T-helper 2 cell treated with Interferon-gamma antibody and Interleukin-4, amounts not matched to agents 5 μg/mL and 100 μg/mL, for 36 hours (primary cell): ENCODE measurements at places on chromosomes 12 and 14.
A peak's percentile ranks its signal among the peaks of the same experiment; 100 is the strongest.

DNA sequence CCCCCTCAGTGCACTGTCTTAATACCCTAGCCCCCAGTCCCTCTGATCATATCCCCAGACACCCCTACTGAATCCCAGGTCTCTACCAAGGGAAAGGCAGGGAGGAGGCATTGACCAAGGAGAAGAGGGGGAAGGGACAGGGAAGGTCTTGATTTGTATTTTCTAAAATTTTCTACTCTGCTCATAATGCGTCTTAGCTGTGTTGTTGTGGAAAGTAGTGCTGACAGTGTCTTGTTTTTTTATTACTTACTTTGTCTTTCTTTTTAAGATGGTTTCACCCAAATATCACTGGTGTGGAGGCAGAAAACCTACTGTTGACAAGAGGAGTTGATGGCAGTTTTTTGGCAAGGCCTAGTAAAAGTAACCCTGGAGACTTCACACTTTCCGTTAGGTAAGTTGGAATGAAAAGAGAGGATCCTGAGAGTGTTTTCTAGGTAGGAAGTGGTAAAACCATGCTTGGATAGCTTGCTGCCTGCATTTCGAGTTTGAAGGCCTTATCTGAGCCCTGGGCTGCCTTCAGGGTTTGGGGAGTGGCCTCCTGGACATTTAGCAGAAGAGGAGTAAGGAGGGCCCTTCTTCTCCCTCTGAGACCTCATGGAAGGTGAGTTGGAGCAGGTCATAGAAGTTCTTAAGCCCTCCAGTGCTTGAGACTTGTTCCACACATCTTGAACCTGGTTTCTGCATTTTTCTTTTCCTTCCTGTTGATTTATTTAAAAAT is 27.4 kb downstream of the PTPN11 start:
- no peak for DNase-seq

- no peak for DNase-seq
These were observed 1.3 kb upstream of the LRTM2 start for GRCh38 chr12:1819050-1819449.

GRCh38 chr14:72573725-72574417 is 320.0 kb downstream of the DPF3 start:
- DNase-seq, result no peak

GRCh38 chr12:107859367-107859766 is 84.9 kb downstream of the ASCL4 start:
- no peak for DNase-seq

DNA sequence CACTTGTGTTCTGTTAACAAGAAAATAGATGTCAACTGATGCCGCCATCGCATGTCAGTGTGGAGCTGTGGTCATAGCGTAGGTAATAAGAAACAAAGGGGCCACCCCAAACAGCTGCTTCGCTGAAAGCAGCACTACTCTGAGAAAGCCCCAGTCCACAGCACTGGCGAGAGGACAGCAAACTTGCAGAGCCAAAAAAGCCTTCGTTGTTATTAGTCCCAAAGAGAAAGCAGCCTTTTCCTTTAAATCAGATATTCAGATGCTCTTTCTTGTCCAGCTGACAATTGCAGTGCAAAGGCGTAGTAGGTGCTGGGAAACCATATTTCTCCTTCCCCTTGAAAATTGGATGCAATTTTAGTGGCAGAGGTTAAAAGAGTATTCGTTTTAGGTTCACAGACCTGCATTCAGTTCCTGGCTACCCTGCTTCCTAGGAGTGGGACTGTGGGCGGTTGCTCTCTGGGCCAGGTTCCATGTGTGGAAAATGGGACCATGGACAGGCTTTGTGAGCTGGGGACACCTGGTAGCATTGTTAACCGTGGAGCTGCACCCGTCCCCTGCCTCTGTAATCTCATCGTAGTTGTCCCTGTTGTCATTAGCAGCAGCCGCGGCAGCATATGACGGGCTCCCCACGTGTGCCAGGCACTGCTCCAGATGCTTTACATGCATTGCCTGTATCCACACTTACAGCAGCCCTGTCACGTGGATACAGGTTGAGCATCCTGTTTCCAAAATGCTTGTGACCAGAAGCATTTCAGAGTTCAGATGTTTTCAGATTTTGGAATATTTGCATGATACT is 54.2 kb downstream of the ELK3 start:
- DNase-seq, result no peak

- DNase-seq, result no peak
These were observed 55.0 kb upstream of the BICD1 start for GRCh38 chr12:32051511-32052211.

DNA sequence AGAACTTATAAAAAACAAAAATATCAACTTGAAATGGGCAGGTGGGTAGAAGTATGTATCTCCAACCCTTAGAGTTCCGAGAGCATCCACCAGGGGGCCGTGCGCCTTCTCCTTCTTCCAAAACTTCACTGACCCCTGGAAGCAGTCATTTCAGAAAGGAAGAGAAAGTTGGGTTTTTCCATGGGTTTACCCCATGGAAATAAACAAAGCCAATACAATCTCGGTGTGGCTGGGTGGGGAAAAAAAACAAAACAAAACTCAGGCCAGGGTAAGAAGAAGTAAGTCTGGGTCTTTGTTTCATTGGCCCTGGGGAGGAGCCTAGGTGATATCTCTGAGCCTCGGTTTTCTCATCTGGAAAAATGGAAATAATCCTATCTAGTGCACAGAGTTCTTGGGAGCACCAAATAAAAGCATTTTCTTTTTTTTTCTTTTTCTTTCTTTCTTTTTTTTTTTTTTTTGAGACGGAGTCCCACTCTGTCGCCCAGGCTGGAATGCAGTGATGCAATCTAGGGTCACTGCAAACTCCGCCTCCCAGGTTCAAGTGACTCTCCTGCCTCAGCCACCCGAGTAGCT is 33.6 kb upstream of the HNF1A start:
- DNase-seq, result peak; percentile 56

DNA sequence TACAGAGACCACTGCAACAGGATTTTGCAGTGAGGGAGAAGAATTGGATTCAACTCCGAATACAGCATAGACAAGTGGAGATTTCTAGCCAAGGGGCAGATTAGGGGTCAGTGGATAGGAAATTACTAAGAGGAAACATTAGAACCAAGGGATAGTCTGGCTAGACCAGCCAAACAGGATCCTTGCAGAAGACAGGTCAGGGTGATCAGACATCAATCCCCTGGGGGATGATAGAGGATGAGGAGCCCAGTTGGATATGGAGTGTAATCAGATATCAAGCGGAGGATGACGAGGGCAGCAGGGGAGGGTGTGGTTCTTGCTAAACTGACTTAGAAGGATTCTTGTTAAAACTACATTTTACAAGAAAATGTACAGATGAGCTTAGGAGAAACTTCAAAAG is 424.4 kb downstream of the DAD1 start:
- no peak for DNase-seq

DNA sequence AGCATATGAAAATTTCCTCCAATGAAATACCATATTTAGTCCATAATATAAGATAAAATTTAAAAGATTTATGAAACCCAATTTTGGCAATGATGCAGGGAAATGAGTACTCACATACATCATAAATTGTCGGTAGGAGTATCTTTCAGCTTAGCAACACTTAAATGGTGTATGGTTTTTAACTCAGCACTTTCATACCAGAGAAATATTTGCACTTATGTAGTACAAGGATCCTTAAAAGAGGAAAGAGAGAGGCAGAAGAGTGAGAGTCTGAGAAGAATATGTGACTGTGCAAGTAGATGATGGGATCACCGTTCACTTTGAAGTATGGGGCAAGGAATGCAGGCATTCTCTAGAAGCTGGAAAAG is 379.3 kb upstream of the DCN start:
- DNase-seq, result no peak

GRCh38 chr12:81874166-81874565 is 115.0 kb upstream of the PPFIA2 start:
- no peak for DNase-seq

DNA sequence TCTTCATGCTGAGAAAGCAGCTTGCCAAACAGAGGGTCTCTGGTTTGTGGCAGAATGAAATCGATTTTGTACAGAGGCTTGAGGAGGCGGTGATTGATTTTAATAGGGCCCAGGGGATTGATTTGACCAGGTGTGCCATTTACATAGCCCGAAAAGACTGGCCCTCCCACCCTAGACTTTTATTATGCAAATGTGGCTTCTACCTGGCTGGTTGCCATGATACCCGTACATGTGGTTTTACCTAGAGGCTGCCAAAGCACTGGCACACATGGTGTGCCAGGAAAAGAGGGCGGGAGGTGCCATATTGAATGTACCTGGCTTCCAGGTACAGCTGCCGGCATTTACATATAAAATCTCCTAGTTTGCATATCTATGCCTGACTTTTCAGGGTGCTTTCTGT is 18.0 kb upstream of the GUCY2C start:
- DNase-seq, result no peak

- no peak for DNase-seq
These were observed 9.0 kb downstream of the FLVCR2 start for GRCh38 chr14:75587388-75587787.

GRCh38 chr12:34400986-34401658 is 378.8 kb downstream of the ALG10 start:
- DNase-seq, result no peak
